ENCODE measurements at places on chromosomes 1 and 21.
A peak's percentile ranks its signal among the peaks of the same experiment; 100 is the strongest.

DNA sequence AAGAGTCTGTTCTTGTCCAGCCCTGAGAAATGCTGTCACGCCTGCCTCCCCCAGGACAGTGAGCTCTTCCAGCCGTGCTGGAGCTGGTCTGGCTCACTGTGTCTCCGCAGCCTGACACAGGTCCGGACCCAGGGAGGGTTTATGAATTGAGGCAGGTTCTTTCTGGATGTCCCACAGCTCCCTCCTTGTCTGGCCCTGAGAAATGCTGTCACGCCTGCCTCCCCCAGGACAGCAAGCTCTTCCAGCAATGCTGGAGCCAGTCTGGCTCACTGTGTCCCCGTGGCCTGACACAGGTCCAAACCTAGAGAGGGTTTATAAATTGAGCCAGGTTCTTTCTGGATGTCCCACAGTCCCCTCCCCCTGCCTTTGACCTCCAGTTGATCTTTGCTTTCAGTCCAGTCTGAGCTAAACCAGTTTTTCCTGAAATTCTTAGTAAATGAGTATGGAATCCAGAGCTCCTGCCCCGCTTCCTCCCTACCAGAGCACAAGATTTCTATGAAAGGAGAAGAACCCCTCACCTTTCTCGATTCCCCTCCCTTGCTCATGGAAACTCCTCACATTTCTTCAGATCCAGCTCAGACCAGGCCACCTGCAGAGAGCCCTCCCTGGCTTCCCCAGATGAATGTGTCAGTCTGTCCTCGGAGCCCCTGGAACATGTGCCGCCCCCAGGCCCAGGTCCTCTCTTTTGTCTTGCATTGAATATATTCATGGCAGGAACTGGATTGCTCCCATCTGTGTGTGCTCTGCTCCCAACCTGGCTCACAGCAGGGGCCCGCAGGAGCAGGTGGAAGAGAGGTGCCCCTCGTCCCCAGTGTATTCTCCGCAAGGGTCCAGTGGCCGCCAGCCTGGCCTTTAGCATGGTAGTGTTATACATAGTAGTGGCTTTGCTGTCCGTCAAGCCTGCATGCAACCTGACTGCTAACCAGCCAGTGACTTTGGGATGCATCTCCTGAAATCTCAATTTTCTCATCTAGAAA lies 116.3 kb downstream of the EPHB2 start:
- DNase-seq, result peak; percentile 68

DNA sequence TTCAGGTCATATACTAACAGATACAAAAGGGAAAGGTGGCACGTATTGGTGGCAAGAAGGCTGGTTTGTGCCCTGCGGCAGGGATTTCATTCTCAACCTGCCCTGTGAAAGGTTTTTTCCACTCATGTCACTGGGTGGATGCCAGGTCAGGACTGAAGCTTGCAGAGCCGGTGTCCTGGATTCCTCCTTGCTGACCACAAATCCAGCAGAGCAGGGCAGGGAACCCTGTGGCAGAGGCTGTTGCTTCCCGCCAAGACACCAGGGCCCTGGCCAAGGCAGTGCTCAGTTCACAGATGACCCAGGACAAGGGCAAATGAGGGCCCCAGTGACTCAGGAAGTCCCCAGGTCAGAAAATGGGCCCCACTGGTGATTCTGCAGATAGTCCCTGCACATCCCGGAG lies 16.4 kb downstream of the BSND start:
- no peak for DNase-seq

DNA sequence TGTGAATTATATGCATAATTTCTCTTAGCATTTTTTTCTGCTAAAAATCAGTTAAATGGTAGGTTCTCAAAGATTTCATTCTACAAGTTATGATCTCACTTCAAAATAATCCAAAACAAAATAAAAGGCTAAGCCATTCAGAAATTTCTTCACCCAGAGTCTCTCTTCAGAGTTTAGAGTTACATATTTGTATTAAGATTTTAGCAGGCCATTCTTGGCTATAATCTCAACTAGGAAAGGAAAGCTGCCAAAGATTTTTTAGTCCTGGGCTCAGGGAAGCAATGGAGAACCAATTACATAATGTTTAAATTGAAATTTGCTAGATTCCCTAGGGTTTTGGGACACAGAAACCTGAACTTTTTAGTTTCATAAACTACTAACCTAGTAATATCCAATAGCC lies 245.0 kb downstream of the USH2A start:
- no peak for DNase-seq

DNA sequence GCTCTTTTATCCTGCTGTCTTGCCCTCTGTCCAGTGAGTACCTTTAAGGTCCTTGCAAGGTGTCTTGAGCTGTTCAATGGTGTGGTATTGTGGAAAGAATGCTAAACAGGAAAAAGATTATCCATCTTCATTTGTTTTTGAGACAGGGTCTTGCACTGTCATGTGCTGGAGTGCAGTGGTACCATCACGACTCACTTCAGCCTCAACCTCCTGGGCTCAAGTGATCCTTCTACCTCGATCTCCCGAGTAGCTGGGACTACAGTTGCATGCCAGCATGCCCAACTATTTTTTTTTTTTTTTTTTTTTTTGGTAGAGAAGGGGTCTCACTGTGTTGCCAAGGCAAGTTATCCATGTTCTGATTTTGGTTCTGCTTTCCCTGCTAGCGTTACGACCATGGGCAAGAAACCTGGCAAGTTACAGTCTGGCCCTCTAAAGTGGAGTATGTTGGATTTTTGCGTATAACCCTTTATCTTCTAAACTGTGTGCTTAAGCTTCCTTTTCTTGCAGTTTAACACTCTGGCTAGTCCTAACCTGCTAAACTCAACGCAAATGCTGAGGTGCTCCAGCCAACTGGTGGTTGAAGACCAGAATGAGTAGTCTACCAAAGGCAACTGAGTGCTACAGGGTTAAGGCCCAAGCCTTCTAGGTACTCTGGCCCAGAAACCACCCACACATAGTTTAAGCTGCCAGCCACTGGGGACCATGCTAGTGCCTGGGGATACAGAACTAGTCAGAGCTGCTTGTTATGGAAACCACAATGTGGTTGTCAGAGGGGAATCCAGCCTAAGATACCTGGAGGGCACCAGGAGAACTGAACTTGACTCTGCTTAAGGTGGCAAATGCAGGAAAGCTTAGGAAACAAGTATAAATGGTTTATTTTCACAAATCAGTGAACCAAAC lies 7.9 kb downstream of the RPL11 start:
- DNase-seq, result no peak

GRCh38 chr1:71655604-71656003 lies 574.8 kb upstream of the ZRANB2 start:
- no peak for DNase-seq

DNA sequence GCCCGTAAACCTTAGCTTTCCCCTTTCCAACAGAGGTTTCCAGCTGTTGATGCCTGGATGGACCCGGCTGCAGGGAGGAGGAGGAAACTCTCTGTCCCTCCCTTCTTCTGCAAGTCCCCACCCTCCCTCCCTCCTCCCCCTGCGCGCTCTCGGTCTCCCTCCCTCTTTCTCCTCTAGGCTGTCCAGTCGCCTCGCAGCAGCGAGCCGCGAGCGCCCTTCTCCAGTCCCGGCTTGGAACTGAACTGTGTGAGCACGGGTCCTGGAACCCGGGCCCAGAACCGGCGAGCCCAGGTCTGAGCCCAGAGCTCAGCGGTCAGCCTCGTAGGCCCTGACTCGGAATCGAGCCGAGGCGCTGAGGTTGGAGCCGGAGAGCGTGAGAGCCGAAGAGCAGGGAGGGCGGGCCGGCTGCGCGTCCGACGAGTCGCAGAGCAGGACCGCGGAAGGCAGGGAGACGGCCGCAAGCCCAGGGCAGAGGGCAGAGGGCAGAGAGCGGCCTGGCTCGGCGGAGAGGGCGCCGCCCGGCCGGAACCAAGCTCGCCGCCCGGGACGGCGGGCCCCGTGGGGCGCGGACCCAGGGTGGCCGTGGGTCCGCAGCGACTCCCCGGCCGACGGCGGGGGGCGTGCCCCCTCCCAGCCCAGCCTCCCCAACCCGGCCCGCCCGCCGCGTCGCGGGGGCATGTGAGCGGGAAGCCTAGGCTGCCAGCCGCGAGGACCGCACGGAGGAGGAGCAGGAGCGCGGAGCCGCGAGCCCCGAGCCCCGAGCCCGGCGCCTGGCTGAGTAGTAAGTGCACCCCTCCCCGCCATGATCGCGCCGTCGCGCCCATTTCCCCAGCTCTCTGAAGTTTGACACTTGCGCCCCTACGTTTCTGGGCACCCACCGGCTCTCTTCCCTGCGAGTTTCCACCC lies at the start of gene SOX13:
TSS of gene SOX13 (plus strand) at position 185 of the 906 bp plus-strand sequence. CDS start 39,801 bp downstream, outside the sequence.
- DNase-seq, result peak; percentile 88

GRCh38 chr1:53080041-53080440 lies 18.0 kb downstream of the PODN start:
- peak; percentile 7 for DNase-seq

GRCh38 chr1:147635342-147635741 lies 35.0 kb downstream of the ACP6 start:
- DNase-seq, result no peak

- DNase-seq, result no peak
Measured at GRCh38 chr1:225915538-225915991, 8.5 kb downstream of the PYCR2 start.

DNA sequence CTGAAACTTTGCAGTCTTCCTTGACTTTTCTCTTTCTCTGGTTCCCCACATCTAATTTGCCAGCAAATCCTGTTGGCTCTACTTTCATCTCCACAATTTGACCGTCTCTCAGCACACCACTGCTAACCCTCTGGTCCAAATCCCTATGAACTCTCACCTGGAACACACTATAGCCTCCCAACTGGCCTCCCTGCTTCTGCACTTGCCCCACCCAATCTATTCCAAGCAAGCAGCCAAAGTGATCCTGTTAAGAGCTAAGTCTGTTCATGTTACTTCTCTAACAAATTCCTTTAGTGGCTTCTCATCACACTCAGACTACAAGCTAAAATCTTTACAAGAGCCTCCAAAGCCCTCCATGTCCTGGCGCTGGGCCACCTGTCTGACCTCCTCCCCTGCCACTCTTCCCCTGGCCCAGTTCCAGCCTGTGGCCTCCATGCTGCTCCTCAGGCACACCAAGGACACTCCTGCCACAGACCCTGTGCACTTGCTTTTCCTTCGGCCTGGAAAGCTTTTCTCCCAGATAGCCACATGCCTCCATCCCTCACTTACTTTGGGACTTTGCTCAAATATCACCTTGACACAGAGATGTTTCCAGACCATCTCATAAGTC lies 104.1 kb downstream of the DTL start:
- DNase-seq, result no peak

GRCh38 chr1:95117207-95118066 lies at the start of gene TLCD4:
TSS of gene TLCD4 (plus strand) at chr1:95117355. CDS start at chr1:95143902, 26,547 bp downstream.
- DNase-seq, result peak; percentile 87

DNA sequence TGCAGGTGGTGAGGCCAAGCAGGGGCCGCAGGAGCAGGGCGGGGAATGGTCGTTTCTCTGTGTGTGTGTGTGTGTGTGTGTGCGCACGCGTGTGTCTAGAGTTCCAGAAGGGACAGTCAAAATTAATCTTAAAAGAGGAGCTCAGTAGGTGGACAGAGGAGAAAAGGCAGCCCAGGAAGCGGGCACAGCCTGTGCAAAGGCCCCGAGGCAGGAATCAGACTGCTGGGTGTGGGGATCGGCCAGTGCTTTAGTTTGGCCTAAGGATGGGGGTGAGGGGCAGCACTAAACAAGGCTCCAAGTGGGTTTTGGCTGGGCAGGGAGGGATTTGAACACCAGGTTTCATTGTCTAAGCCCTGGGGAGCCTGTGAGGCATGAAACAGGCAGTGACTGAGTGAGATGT lies 21.7 kb downstream of the EPHA8 start:
- no peak for DNase-seq

DNA sequence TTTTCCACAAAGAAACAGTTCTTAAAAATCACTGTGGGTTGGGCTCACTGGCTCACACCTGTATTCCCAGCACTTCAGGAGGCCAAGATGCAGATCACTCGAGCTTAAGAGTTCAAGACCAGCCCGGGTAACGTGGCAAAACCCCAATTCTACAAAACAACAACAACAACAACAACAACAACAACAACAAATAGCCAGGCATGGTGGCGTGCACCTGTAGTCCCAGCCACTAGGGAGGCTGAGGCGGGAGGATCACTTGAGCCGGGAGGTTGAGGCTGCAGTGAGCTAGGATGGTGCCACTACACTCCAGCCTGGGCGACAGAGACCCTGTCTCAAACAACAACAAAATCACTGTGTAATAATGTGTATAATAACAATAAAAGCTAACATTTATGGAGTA lies 40.8 kb downstream of the CDCP2 start:
- DNase-seq, result no peak

GRCh38 chr1:89358287-89358893 lies 5.5 kb upstream of the GBP6 start:
- DNase-seq, result peak; percentile 82

DNA sequence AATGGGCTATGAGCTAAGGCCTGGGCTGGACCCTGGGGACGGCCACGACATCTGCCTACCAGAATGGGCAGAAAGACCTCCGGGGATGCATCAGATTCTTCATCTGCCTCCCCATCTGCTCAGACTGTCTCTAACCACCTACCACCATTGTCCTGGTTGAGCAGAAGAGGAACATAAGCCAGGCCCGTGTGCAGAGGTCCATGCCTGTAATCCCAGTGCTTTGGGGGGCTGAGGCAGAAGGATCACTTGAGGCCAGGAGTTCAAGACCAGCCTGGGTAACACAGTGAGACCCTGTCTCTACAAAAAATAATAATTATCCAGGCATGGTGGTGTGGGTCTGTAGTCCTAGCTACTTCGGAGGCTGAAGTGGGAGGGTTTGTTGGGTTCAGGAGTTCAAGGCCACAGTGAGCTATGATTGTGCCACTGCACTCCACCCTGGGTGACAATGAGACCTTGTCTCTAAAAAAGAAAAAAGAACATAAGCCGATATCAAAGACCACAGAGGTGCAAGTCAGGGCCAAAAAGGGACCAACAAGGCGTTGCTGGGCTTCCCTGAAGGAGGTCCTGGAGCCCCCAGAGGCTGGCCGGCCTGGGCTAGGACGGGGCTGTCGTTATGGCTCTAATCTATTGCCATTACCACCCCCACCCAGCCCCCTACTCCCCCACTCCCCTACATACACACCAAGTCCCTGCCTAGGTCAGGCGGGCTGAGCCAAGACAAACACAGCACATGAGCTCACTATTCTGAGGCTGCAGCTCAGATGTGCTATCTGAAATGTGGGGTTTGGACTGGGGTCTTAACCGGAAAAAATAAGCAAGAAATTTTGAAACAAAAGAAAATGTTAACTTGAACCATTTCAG lies 239.2 kb upstream of the RAB4A start:
- DNase-seq, result no peak

- no peak for DNase-seq
Measured at GRCh38 chr1:98221923-98222322, 301.1 kb upstream of the DPYD start.

GRCh38 chr1:66996018-66996682 lies 57.8 kb downstream of the SLC35D1 start:
- peak; percentile 31 for DNase-seq

- no peak for DNase-seq
Measured at GRCh38 chr1:31460027-31460426, 47.0 kb downstream of the SERINC2 start.

DNA sequence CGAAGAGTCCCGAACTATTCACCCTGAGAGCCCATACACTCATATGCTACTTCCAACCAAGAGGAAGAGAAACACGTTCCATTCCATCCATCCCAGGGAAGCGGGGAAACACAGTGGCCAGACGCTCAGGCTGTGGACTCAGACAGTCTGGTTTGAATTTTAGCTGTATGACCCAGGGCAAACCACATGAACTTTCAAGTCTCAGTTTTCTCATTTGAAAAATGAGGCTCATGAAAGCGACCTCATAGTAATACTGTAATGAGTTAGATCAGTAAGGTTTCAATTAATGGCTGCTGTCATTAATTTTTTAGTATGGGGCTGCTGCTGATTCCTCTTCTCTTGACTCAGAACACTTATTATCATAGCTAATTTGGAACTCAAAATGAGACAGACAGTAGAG lies 1.5 kb downstream of the FCRL4 start:
- DNase-seq, result no peak

Data from left ventricle myocardium superior (tissue), 1 donor.